Ecto neural progenitor cell (in vitro differentiated cells): ENCODE measurements at places on chromosomes 2 and 18.

DNA sequence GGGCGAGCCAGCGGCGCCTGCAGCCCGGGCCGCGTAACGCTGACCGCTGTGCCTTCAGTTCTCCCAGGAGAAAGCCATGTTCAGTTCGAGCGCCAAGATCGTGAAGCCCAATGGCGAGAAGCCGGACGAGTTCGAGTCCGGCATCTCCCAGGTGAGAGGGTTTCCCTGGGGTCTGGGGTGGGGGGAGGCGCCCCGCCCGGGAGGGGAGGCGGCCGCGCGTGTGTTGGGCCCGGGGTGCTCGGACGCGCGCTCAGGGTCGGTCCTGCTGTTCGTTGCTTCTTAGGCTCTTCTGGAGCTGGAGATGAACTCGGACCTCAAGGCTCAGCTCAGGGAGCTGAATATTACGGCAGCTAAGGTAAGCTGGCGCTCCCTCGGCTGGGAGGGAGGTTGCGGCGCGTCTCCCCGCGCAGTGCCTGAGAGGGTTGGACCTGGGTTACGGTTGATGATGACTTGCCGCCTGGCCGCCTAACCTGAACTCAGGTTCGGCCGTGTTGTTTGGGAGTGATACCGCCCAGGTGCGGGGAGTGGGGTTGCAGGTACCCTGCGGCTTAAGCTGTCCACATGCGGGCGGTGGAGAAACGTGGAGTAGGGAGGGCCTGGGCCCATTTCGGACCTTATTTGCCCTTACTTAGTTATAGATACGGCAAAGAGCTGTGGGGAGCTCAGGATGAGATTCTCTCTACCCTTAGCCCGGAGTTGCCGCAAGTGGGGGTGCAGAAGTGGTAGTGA, 638 bp downstream of the RPS7 start:
- DNase-seq = no peak

GRCh38 chr2:9187620-9188214, 18.9 kb upstream of the ASAP2 start:
- DNase-seq = no peak

DNA sequence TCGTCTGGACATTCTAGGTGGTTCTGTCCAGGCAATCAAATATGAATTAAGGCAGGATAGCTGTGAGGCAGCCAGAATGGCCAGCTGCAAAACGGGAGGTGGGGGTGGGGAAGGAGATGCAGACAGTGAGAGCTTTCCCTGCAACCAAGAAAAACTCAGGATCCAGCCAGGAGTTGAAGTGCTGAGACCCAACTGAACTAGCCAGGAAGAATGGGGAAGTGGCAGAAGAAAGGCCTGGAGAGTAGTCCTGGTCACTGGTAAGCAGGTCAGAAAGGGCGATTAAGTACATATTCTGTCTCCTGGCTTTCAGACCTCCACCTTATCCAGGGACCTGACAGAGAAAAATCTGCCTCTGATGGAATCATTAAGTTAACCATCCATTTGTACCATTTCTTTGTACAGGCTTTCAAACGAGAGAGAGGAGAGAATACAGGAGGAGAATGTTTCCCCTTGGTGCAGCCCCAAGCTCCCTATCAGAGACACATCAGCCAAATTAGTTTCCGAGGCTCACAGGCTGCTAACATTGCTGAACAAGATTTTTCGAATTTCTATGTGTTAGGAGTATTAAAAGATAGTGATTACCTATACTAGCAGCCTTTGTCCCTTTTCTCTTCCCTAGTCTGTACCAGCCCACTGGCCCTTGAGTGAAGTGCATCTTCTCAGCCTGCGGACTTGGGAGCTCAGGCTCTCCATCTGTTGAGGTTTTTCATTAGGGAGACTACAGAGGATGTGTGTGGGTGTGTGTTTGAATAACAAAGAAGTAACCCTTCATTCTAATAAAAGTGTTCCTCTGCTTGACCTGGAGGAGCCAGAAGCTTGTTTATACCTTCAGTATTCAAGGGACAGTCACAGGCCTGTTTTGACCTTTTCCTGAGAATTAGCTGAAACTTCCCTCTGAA, 12.5 kb upstream of the HOXD1 start:
- DNase-seq = no peak

DNA sequence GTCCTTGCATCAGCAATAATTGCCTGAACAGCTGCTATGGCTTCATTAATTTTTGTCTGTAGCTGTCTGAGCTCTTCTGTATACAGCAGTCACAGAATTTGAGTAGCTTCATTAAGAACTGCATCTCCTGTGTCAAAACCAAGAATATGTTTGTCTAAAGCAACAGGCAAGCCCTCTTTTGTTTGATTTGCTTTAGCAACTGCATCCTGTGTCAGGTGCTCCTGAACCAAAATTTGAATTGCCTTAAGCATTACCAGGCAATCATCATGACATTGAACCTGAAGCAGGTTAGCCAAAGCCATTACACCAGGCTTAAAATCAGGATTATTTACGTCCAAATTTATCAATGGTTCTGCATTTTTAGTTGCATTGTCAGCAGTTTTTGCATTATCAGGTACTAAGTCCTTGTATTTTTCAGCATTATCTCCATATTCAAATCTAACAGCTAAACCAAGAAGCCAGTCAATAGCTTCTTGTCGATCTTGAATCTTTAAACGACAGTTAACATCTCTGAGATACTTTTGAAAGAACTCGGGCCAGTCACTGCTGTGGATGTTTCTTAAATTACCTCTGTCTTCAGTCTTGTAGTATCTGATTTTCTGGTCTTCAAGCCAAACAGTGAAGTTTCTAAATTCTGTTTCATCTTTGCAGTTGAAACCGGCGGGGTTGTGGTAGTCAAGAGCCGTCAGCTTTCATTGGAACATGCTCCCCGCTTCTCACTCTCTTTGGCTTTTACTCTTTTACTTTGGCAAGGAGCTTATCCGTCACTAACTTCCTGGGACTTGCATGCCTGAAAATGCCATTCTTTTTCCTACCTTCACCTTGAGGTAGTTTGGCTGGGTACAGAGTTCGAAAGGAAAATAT, 42.2 kb downstream of the MERTK start:
- DNase-seq = no peak

- no peak for DNase-seq
These were observed 436 bp upstream of the ITPRIPL1 start for GRCh38 chr2:96324721-96325040.

DNA sequence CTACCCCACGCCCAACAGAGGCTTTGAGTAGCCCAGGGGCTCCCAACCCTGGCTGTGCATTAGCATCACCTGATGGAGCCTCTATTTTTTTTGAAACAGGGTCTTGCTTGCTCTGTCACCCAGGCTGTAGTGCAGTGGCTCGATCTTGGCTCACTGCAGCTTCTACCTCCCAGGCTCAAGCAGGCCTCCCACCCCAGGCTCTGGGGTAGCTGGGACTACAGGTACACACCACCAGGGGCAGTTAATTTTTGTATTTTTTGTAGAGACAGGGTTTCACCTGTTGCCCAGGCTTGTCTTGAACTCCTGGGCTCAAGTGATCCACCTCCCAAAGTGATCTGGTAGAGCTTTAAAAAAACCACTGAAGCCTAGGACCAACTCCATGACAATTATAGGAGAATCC, 394.8 kb upstream of the ATP5MC3 start:
- no peak for DNase-seq

GRCh38 chr2:173657996-173658717, 303.5 kb downstream of the CDCA7 start:
- no peak for DNase-seq

- no peak for DNase-seq
These were observed 1.6 kb downstream of the EHD3 start for GRCh38 chr2:31235504-31235902.

GRCh38 chr2:121626777-121627524, 22.3 kb downstream of the CLASP1 start:
- DNase-seq = no peak

DNA sequence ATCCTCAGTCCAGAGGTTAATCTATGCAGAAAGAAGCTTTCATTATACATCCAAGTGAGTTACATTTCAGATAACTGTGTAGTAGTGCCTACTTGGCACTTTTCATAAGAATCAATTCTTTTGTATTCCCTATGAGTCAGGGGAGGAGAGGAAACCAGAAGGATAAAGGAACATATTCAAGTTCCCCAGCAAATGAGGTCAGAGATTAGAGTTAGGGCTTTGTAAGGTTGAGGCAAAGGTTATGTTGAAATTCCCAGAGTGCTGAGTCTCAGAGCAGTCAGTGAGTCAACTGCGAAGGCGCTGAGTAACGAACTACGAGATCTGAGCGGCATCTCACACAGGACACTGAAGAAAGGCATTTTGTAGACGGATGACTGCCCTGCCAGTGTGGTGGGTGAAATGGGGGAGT, 25.1 kb upstream of the ME2 start:
- no peak for DNase-seq

DNA sequence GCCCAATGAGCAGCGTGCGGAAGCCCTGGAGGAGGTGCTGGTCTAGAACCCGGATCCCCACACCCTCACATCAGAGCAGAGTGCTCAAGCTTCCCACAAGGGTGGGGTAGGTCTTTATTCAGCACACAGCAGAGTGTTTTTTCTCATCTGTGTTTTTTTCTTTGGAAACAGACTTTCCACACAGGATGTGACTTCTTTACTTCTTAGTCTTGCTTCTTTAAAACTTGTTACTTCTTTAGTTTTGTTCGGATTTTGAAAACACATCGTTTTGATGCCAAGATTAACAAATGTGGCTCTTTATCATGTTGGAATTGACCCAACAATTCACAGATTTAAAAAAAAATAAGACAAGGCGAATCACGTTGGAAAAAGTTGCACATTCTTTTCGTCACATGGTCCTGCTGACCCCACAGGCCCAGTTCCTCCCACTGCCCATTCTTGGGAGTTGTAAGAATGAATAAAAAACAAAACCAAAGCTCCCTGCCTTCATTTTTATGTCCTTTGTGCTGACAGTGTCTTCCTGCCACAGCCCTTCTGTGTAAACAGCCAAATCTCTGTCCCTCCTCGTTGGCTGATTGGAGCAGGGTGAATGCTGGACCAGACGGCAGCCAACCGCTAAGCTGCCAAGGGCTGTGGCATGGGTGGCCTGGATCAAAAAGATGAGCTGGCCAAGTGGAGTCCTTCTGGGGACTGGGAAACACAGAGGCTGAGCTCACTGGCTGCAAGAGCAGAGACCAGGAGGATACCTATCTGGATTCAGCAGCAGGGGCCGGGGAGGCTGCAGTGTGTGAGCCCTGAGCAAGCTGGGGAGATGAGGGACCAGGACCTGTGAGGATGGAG, 81.6 kb downstream of the TWIST2 start:
- peak; percentile 42 for DNase-seq

DNA sequence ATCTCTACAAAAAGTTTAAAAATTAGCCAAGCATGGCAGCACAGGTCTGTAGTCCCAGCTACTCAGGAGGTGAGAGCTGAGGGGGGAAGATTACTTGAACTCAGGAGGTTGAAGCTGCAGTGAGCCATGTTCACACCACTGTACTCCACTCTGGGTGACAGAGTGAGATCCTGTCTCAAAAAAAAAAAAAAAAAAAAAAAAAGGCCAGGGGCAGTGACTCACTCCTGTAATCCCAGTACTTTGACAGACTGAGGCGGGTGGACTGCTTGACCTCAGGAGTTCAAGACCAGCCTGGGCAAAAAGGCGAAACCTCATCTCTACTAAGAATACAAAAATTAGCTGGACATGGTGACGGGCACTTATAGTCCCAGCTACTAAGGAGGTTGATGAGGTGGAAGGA, 37.0 kb downstream of the PUM2 start:
- no peak for DNase-seq

DNA sequence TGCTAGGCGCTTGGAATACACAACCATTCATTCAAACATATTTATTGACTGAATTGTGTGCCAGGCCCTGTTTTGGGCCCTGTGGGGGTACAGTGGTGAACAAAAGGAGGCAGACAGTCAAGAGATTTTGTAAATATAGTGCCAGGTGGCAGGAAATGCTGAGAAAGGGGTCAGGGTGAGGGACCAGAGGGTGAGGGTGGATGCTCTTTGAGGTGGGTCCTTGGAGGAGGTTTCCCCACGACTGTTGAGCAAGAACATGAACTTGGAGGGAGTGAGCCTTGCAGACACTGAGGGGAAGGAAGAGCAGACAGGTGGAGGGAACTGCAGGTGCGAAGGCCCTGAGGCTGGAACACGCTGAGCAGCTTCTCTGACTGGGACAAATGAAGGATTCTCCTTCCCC, 40.7 kb downstream of the ODC1 start:
- DNase-seq = no peak

- no peak for DNase-seq
These were observed 83.3 kb downstream of the EML4 start for GRCh38 chr2:42252464-42252863.

DNA sequence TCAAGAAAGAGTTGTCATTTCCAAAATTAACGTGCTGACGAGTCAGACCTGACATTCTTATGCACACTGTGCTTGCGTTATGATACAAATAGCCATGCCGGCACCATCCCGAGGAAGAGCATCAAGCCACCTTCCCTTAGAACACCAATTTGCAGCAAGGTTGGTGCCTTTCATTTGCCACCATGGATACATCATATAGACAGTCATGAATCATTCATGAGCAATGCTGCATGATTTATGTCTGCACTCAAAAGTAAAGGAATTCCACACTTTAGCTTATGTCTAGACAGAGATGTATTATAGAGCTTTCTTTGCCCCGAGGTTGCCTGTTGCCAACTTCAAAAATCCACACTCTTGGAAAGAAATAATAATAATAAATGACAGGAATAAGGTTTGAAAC, 166.9 kb downstream of the VWC2L start:
- DNase-seq = no peak

GRCh38 chr2:41990688-41991087, 57.1 kb upstream of the PKDCC start:
- no peak for DNase-seq

- no peak for DNase-seq
These were observed 51.9 kb upstream of the FANCL start for GRCh38 chr2:58293056-58293455.

- no peak for DNase-seq
These were observed 98.5 kb downstream of the AFF3 start for GRCh38 chr2:100043891-100044255.

GRCh38 chr2:30615926-30616325, 168.9 kb downstream of the LCLAT1 start:
- no peak for DNase-seq

DNA sequence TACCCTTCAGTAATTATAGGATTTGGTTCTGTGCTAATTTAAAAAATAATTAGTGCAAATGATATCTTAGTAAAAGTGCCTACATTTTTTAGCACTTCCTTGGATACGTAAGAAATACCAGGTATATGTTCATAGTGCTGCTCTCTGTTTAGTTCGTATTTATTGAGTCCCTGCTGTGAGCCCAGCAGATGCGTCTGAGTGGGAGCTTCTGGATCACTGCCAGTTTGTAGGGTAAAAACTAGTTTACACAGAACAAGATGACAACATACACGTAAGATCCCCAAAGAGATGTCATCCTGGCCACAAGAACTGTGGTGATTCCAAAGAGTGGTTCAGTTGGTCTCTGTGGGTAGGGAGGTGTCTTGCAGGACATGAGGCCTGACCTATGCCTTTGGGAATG, 103.2 kb downstream of the CTIF start:
- DNase-seq = no peak

- DNase-seq = no peak
These were observed 13.7 kb downstream of the TRAPPC8 start for GRCh38 chr18:31929273-31929672.

DNA sequence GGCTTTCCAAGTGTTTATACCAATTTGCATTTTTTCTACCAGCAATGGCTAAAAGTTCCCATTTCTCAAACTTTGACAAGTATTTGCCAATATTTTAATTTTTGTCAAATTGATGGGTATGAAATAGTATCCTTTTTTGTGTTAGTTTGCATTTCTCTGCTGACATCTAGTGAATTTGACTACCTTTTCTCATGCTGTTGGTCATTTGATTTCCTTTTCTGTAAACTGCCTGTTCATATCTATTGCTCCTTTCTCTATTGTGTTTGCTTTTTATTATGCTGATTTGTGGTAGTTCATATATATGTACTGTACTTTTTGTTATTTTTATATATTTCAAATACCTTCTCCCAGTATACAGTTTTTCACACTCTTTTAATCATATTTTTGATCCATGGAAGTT, 149.4 kb downstream of the PMAIP1 start:
- no peak for DNase-seq
